ENCODE measurements at places on chromosomes 6 and 20.

DNA sequence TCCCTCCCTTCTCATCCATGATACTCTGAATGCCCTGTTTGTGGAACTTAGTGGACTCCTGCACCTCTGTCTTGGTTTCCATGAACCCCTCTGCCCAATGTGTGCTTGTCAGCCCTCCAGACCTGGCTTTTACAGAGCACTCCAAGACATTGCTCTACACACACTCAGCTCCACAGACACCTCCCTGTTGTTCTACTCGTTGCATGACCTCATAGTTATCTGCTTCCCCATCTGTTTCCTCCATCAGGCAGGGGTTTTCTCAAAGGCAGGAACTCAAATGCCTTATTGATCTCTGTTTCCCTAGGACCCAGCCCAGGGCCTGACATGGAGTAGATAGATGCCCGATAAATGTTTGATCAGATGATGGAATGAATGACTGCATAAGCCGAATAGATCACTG is 13.3 kb downstream of the PLCG1 start:
- no peak for DNase-seq

DNA sequence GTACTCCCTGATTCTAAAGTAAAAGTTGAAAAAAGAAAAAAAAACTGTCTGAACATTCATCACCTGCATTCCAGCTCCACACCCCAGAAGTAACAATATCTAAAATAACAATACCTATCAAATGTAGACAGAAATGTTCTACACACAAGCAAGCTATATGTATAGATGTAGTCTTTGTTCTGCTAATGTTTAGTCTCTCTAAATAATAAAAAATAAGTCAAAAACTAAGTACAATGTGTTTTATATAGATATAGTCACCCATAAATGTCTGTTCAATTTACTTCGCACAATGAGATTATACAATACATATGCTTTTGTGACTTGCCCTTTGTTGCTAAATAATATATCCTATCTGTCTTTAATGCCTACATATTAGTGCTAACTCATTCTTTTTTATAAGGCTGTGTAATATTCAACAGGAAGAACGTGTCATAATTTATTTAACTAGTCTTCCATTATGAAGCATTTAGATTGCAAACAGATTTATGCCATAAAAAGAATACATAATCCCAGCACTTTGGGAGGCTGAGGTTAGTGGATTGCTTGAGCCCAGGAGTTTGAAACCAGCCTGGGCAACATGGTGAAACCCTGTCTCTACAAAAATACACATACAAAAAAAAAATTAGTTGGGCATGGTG is 216.2 kb upstream of the ZNF217 start:
- no peak for DNase-seq

GRCh38 chr6:165820934-165821333 is 157.9 kb upstream of the PDE10A start:
- no peak for DNase-seq

GRCh38 chr6:2037237-2037926 is 208.0 kb downstream of the GMDS start:
- DNase-seq, result no peak

DNA sequence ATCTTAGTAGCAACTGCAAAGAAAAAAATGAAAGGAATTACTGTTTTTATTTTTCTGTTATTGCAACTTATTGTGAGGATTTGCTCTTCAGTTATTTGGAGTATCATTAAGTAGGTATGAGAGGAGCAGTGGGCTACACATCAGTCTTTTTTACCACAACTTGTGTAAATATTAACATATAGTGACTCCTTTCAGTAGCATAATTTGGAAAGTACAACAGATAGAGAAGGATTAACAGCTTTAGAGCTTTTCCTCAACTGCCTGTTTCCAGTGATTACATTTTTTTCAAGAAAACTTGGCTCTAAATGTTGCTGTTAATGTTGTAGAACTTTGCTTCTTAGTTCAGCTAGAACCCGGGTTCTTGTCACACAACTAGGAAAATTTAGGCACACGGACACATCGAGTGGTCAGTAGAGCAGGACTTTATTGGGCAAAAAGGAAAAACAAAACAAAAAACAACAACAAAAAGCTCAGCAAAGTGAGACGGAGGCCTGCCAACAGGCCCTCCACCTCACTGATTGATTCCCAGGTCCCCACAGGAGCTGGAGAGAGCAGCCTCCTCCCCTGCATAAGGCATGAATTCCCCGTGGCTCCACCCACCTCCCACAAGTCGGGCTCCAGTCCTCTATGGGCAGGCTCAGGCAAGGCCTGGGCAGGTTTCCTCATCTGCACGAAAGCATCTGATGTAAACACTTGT is 75.1 kb downstream of the ADGRG6 start:
- no peak for DNase-seq

GRCh38 chr6:99189823-99190721 is 159.4 kb downstream of the FAXC start:
- DNase-seq, result no peak

GRCh38 chr20:54479138-54479906 is 3.9 kb downstream of the DOK5 start:
- DNase-seq, result no peak

DNA sequence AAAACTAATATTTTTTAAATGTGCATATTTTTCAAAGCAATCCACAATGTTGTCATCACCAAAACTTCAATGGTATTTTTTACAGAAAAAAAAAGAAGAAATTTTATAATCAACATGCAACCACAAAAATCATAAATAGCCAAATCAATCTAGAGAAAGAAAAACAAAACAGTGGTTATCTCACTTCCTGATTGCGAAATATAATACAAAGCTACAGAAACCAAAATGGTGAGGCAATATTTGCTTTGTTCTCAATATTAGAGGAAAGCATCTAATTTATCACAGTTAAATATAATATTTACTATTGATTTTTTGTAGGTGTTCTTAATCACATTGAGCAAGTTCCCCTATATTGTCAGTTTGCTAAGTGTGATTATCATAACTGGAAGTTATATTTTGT is 720.7 kb upstream of the ADGRB3 start:
- no peak for DNase-seq

GRCh38 chr20:45817376-45818194 is 5.1 kb downstream of the UBE2C start:
- DNase-seq, result no peak

GRCh38 chr6:139597087-139597763 is 222.8 kb upstream of the CITED2 start:
- DNase-seq, result no peak

DNA sequence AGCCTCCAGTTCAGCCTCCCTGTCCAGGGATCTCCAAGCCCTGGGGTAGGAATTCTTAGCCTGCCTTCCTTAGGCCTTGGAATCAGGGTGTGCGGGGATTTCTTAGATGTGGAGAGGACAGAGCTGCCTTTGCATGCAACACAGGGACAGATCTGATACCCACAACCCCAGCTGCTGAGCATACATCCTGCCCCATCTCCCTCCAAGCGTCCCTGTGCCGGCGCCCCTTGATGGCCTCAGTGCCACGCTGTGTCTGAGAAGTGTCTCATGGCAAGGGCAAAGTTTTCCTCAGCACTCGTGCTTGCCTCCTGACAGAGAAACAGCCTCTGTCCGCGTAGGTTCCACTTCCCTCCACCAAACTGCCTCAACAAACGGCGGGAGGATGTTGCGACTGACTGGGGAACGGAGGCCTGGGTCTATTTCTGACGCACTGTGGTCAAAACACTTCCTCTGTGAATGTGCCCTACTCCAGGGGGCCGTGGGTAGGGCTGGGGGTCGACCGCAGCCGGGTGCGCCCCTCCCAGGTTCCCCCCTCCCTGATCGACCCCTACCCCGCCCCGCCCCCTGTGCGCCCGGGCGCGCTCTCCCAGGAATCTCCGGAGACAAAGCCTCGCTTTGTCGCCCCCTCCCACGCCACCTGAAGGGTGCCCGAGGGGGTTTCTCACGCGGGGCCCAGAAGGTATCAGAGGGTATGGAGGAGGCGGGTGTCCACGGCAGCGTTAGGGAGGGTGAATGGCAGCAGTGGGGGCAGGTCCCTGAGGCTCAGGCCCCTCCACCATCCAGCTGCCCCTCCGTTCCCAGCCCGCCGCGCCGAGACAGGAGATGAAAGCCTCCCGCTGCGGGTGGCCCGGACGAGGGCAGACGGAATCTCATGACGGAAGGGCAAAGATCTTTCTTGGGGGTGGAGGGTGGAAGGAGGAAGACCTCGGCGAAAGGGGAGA is 806 bp downstream of the MICAL1 start:
- no peak for DNase-seq

DNA sequence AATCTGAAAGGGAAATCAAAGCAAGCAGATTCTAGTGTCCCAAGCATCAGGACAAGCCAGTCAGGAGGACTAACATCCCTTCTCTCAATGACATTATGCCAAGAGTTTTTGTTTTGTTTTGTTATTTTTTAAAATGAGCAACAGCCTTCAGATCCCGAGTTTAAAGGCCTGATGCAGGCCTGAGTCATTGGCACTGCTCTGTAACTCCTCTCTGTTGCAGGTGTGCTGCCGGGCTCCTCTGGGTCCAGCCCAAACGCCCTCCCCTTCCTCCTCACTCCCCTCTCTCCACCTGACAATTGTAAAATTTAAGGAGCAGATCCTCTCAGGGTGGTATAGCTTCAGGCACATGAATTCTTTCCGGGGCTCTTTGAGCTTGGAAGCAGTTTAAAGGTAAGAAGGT is 502.0 kb downstream of the BMP2 start:
- no peak for DNase-seq

GRCh38 chr20:11445161-11445560 is 472.5 kb upstream of the BTBD3 start:
- DNase-seq, result no peak

DNA sequence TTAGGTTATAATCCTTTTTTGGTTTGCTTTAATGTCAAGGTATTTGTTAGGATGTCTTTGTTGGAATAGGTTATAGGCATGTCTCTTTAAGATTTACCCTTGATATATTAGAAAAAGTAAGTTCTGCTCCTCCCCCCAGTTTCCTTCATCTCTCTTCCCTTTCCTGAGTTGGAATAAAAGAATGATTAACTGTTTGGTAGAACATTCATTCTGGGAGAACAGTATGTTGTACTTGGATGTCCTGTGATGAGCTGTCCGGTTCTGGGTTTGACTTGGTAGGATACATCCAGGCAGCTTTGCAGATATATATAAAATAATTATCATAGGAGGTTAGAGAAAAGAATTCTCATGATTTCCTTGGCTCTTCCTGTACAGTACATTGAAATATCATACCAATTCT is 199.6 kb upstream of the RREB1 start:
- no peak for DNase-seq

- no peak for DNase-seq
These were observed 6.8 kb upstream of the RBL1 start for GRCh38 chr20:37102571-37102970.

- no peak for DNase-seq
These were observed 6.1 kb upstream of the NANP start for GRCh38 chr20:25629816-25630499.

DNA sequence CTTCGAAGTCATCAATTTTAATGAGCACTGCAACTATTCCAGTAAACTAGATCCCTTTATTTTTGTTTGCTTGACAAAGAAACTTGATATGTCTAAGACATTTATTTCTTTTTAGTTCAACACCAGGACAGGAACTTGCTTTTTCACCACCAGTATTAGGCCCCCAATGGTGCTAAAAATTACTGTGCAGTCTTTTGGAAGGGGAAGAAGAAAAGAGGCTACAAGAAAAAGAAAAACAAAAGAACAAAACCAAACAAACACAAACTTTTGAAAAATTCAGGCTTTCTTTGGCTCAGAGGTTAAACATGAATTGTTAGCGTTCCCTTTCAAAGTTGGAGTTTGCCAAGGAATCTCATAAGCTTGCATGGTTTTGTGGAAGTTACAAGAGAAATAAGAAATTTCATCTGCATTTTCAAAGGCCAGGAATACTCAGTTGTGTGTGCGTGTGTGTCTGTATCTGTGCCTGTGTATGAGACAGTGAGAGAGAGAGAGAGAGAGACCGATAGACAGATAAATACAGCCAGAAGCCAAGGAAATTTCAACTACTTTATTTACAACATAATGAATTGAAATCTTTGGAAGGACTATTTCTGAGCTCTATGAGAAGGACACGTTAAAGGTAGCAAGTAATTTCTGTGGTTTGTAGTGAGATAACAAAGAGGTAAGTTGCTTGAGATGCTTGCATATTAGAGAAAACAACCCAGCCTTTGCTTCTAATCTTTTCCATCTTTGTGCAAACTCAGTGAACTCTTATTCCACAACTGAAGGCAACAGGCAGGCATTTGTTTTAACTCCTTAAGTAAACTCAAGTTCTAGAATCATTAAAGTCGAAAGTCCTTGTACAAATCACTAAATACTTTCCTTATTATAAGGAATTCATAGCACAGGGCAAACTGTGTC is 171.0 kb upstream of the CITED2 start:
- DNase-seq, result no peak

DNA sequence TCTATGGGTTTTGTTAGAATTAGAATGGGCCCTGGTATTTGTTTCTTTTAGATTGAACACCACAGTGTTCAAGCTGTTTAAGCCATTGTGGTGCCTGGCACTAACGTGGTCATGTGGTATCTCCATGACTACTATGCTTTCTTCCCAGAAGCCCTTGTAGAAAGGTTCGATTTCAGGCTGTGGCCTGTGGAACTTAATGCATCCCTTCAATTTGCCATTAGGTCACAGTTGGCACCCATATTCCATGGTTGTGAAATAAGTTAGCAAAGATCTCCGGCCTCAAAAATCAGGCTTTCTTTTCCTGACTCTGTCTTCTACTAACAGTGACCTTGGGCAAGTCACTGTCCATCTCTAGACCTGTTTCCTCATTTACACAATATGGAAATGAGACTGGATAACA is 31.3 kb upstream of the AAR2 start:
- DNase-seq, result no peak

- DNase-seq, result no peak
These were observed 102.2 kb upstream of the EXOC2 start for GRCh38 chr6:795046-795685.

DNA sequence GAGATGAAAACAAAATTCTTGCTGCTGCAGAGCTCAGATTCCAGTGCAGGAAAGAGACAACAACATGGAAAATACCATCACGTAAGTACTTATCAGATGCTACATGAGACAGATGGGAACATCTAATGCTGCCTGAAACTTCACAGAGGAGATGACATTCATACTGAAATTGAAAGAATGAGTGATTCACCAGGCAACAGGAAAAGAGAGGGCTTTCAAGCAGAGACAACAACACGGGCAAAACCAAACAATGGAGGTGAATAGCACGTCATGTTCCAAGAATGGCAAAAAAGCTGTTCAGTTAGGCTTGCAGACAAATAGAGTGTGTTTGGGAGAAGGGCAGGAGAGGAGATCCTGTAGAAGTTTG is 39.3 kb downstream of the GTF2H5 start:
- no peak for DNase-seq

DNA sequence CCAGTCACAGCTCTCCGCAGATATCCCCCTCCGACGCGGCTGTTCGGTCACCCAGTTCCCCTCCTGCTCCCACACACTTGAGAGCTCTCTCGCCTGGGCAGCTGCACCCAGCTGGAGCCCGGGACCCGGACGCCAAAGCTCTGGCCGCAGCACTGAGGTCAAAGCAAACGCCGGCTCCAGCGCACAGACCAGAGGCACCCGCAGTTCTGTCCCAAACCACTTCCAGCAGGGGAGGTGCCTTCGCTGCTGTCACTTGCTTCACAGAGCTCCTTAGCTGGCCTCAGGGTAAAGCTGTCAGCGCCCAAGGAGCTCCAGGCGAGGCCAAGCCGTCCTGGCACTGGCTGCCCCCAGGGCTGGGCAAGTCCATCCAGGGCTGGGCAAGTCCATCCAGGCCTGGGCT is 27.9 kb downstream of the SLC2A4RG start:
- no peak for DNase-seq

GRCh38 chr20:22925613-22925983 is 109.5 kb upstream of the SSTR4 start:
- no peak for DNase-seq
